ENCODE measurements at places on chromosomes 4 and X. TPM values are rescaled to one million over a fixed set of nuclear protein-coding genes. Genes with fewer than 3 reads are reported as not detected.
A peak's percentile ranks its signal among the peaks of the same experiment; 100 is the strongest.

Gene GJB1
- total RNA-seq: 40.2 TPM

Gene CTAG1B
- not detected for total RNA-seq

Gene SORCS2
- total RNA-seq: 1.8 TPM

Gene HPGD
- total RNA-seq: 435 TPM

- DNase-seq: no peak
Measured at GRCh38 chr4:54498661-54499111, 159.1 kb upstream of the KIT start.

DNA sequence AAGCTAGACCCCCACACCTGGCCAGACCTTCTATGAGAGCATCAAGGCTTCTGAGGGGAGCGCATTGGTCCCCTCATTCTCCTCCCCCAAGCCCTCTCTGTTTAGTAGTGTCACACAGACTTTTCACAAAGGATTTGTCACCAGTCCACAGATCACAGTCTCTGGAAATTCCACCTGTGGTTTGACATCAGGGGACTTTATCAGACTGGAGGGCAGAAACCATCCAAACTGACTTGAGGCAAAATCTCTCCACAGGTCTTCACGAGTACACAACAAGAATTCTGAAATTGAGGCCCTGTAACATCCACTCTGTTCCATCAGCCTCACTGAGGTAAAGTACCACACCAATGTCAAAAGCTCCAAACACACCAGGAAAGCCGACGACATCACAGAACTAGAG, 112.5 kb downstream of the SH3KBP1 start:
- no peak for DNase-seq

DNA sequence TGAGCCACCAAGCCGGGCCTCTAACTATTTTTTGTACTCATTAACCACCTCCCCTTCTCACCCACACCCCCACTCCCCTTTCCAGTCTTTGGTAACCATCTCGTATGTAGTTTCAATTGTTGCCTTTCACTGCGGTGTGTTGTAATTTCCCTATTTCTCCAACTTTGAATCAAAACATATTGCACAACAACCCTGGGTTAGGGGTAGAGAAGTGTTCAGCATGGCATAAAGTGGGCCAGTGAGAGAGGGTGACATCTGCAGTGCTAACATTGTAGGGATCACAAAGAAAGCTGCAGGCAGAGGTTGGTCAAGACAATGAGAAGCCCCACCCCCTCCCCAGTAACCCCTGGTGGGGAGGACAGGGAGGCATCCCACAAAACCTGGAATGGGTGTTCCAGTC, 92.7 kb downstream of the SPATA18 start:
- DNase-seq: no peak

DNA sequence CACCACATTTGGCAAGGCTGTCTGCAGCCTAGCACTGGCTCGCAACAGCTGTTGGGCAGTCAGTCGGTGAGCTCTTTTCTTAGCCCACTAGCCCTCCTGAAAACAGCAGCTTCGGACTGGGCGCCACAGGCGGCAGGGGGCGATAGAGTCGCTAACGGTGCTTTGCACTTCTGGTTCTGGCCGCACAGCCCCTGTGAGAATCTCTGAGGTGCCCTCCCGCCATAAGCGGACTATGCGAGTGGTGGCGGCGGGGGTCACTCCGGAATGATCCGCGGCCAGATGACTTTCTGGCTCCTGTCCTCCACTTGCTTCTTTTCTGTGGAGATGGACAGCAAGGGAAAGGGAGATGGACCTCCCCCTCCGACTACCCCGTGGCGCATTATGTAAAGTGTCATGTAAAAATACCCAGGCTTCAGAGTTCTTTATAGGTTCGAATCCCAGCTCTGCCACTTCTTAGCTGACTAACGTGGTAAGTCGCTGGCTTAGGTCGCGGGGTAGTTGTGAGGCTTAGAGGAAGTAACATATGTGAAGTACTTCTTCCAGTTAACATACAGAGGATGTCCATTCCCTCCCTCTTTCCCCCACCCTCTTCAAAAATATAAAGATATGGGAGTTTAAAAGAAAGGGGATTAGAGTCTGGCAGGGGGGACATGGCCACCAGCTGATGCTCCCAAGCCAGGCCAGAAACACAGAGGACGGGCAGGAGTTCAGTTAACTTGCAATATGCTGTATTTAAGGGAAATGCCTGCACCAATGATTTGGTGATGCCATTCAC, 11.0 kb downstream of the ARHGAP36 start:
- no peak for DNase-seq

DNA sequence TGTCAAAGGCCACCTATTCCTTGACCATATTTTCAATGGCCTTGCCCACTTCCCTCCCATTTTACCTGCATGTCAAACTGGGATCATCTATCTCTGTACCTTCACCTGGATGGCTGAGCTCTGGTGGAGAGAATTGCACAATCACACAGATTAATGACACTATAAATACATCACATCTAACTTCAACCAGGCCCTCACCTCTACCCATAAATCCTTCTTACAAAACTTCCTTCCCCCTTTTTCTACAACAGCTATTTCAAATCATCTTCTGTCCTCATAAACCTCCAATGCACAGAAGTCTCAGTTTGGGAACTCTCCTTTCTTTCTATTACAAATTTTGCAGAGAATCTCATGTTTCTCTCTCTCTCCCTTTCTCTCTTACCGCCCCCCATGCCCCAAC, 9.2 kb downstream of the PALLD start:
- no peak for DNase-seq

- no peak for DNase-seq
Measured at GRCh38 chr4:80101792-80102116, 28.7 kb upstream of the ANTXR2 start.

DNA sequence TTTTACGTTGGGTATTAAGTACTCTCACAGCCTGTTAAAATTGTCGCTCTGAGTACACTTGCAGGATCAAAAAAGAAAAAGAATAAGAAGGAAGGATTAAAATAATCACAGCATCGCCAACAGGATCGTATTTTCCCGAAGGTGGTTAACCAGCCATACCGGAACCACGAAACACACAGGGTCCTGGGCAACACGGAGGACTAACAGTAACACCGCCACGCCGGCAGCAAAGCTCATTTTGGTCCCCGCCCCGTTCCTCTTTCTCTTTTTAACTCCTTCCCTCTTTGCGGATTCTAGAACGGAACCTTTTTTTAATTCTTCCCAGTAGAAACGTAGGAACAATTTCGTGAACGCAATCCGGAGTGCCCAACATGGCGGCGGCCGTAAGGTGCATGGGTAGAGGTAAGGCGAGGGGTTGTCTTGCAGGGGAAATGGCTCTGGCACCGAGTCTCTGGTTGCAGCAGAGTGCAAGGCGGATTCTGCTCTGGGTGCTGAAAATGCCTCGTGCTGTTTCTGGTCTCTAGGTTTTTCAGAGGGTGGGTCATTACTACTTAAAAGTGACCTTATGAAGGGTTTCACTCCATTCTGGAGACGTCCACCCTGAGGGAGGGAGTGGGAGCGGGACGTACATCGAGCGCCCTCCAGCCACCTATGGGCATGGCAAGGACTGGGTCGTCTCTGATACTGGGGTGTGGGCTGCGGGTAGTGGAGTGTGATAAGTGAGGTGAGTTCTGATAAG, at the start of gene MRPL1:
MRPL1 (plus strand) TSS at position 353 of the 739 bp plus-strand sequence; CDS start at position 372, 19 bp downstream.
- DNase-seq: peak; percentile 91

- peak; percentile 48 for DNase-seq
Measured at GRCh38 chr4:16001484-16001858, 38.5 kb upstream of the FGFBP2 start.

- no peak for DNase-seq
Measured at GRCh38 chr4:109191216-109191615, 111.2 kb downstream of the COL25A1 start.

DNA sequence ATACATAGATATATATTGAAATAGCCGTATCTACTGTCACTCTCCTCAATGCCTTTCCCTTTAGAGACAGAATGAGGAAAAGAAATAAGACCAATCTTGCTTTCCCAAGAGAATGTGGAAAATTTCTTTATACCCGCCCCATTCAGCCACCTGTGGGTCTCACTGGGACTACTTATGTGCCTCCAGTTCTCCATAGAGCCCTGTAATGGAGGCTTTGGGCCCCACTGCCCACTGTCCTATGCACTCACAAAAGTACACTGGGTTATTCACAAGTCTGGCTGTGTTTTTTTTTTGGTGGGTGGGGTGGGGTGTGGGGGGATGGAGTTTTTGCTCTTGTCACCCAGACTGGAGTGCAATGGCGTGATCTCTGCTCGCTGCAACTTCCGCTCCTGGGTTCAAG, 70.4 kb upstream of the ELOVL6 start:
- no peak for DNase-seq

DNA sequence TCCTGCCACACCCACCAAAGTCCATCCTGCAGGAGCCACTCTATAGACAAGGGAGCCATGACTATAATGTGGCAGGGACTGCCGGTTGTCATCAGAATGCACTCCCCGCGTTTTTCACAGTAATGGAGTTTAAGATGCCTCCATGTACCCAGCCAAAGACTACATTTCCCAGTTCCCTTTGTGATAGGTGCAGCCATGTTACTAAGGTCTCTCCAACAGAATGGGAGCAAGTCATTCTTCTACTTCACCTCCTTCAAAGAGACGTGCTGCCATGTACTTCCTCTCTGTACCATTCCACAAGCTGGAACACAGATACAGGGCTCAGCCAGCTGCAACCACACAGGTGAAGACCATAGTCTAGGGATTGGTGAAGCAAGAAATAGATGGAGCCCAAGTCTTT, 126.7 kb downstream of the CORIN start:
- no peak for DNase-seq

DNA sequence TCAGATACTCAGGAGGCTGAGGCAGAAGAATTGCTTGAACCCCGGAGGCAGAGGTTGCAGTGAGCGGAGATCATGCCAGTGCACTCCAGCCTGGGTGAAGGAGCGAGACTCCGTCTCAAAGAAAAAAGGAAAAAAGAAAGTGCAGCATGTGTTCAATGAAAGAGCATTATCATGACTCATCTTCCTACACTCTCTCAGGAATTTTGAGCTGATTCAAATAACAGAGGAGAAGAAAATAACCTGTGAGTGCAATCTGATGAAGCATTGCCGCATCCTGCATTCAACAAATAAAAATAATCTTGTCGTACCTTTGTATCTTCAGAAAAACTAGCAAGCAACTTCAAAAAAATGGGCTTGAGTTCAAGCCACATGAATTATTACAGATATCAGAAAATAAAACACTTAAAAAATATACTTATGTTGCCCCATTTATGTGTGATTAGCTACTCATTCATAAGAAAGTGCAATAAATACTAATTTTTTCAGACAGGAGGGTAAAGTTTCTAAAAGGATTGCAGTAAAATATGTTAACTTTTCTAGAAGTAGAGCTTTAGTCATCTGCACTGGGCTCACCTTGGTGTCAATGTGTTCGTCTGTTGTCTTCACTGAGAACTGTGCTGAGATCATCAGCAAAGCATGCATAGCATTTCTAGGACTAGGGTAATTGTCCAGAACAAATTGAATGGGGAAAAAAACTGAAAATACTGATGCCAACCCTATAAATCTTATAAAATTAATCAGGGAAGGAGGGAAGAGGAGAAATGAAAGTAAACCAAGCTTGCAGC, 90.4 kb upstream of the VCX3B start:
- DNase-seq: no peak

DNA sequence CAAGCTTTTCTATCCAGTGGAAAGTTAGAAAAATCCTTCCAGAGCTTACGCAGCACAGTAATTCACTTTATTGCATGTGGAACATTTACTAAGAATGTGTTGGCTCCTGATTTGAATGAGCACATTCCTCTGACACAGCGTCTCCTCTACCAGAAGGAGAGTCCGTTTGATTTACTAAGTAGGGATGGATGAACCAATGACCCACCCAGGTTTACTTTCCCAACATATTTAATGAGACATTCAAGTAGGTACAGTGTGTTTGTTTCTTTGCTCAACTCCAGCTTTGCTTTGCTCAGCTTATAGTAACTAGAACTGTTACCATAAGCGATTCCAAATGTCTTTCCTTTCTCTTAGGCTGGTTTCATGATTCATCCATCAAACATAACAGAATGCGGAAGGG, 161.7 kb downstream of the SMARCA1 start:
- DNase-seq: no peak

DNA sequence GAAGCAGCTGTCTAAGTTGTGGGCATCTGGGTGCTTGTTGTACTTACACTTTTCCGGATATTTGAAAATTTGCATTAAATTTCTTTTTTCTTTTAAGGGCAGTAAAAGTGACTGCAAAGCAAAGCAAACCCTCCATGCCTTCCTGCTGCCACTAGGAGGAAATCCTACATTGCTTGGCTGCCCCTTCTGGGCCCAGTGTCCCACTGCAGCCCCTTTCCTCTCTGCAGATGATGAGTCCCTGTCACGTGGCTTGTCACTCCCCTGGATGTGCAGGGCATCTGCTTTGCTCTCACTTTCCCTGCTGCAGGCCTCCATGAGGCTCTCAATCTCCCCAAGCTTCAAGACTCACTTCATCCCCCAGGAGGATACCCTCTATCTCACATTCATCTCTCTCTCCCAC, 12.7 kb downstream of the TSR2 start:
- no peak for DNase-seq

GRCh38 chrX:72131317-72132294, at the start of gene RTL5:
Gene RTL5, minus strand, starts transcription at chrX:72131915.
- peak; percentile 81 for DNase-seq

- no peak for DNase-seq
Measured at GRCh38 chr4:65624651-65625050, 45.6 kb downstream of the EPHA5 start.

Data from transverse colon (tissue), 4 donors.